Ureter (tissue), 1 donor: ENCODE measurements at places on chromosomes 5 and 9. TPM values are rescaled to one million over a fixed set of nuclear protein-coding genes. Genes with fewer than 3 reads are reported as not detected.

Gene PCDHA5
- total RNA-seq, result 0.49 TPM

Gene GPR151
- not detected for total RNA-seq

Gene TRIM23
- total RNA-seq, result 11.2 TPM

Gene ENTREP1
- total RNA-seq, result 14.6 TPM

Gene KIF4B
- total RNA-seq, result not detected

Gene LCN1
- not detected for total RNA-seq

Gene GFI1B
- not detected for total RNA-seq

Gene JADE2
- total RNA-seq, result 68.7 TPM

Gene NACC2
- total RNA-seq, result 36.0 TPM

Gene NTNG2
- 2.2 TPM for total RNA-seq

Gene MUSK
- total RNA-seq, result not detected

Gene HRH2
- total RNA-seq, result 5.7 TPM

Gene PCDHA9
- 0.34 TPM for total RNA-seq

Gene OSMR
- total RNA-seq, result 57.1 TPM

Gene RRAGA
- 90.4 TPM for total RNA-seq

Gene F2RL1
- 16.8 TPM for total RNA-seq

Gene SLC34A3
- total RNA-seq, result not detected

Gene KLHL3
- total RNA-seq, result 16.8 TPM

Gene NIPAL4
- total RNA-seq, result 49.8 TPM

Gene ZNF879
- 4.1 TPM for total RNA-seq

Gene PTGES
- 67.9 TPM for total RNA-seq

Gene MFAP3
- total RNA-seq, result 39.6 TPM

Gene CA9
- not detected for total RNA-seq

Gene SLC6A7
- total RNA-seq, result 0.10 TPM

Gene AMBP
- 0.99 TPM for total RNA-seq

Gene TRIM36
- total RNA-seq, result 0.62 TPM

Gene PDE6A
- not detected for total RNA-seq

Gene PITX1
- 20.6 TPM for total RNA-seq

Gene IFNA13
- total RNA-seq, result not detected

Gene PRRX2
- total RNA-seq, result 6.5 TPM

Gene MAMDC4
- total RNA-seq, result 10.7 TPM

Gene WDR36
- 33.9 TPM for total RNA-seq

Gene IFNB1
- total RNA-seq, result not detected

Gene FYB1
- total RNA-seq, result 17.9 TPM

Gene ADAMTS2
- total RNA-seq, result 13.3 TPM

Gene TMEM215
- total RNA-seq, result not detected

Gene SLC24A2
- 0.05 TPM for total RNA-seq

Gene NUTM2F
- not detected for total RNA-seq
